ENCODE measurements at places on chromosomes 2 and 18.

GRCh38 chr2:112623913-112624777 is 21.6 kb upstream of the SLC20A1 start:
- DNase-seq = peak; percentile 87

DNA sequence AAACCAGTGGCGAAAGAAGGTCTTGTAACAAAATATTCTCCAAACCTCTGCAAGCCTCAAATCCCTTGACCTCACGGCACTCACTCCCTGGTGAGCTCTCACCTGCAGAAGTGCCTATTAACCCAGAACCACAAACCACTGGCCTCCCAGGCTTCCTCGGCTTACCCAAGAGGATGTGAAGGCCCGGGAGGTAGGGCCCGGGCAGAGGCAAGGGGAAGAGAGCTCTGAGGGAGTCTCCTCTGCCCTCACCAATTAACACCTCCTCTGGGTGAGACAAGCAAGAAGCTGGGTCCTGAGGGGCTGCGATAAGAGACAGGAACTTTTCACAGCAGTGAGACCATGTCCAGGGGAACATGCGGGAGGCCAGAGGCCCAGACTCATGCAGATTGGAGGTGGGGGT is 53.7 kb downstream of the EMX1 start:
- DNase-seq = no peak

DNA sequence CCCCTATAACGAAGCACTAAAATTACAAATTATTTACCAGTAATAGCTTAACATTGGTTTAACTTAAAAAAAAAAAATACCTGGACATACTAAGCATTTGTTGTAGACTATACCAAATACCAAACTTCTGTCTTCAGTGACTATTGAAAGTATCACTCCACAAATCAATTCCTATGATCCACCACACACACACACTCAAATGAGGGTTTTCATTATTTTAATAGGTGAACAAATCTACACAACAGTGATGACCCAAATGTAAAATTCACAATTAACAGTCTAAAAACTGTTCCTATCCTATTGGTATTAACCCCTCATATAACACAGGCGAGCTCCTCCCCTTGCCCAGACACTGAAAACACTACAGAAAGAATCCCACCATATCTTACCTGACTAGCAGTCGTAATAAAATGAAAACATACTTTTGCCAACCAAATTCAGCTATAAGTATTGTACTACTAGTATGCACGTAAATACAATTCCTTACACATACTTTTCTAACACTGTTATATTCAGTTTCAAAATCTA is 2.5 kb downstream of the SP3 start:
- DNase-seq = no peak

- DNase-seq = no peak
These were observed 107.0 kb upstream of the ZC3H15 start for GRCh38 chr2:186379052-186379451.

DNA sequence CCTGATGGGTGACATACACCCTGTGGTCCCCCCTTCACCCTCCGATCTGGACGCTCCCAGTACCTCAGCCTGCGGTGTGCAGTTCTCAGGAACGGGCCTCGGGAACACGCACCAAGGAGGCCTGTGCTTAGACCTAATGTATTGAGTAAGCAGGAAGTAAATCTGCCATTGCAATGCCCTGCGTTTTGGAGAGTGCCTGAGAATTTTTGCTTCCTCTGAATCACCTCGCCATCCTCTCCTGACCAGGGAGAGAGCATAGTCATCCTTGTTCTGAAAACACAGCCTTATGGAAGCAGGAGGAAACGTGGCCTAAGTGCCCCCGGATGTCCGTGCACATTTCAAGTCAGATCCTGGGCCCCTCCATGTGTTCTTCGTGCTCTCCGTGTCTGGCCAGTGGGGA is 272.2 kb downstream of the NDUFA10 start:
- DNase-seq = no peak

GRCh38 chr2:86360776-86361175 is 23.4 kb upstream of the REEP1 start:
- no peak for DNase-seq

DNA sequence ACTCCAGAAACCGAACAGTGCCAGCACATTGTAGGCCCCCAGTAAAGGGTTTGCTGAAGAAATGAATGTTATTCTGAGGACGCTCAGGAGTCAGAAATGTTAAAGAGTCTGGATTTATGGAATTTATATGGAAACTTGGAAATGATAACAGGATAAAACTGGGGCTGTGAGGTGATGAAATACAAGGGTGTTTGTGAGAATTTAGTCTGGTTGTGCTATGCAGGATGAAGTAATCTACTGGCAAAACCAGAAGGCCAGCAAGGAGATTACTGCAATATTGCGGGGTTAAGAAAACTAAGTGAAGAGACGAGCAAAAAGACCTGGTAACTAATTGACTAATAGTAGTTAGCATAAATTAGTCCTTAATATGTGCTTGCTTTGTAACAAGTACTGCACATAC is 467.8 kb downstream of the ZEB2 start:
- no peak for DNase-seq

- DNase-seq = no peak
These were observed 7.6 kb downstream of the PROC start for GRCh38 chr2:127425540-127426490.

DNA sequence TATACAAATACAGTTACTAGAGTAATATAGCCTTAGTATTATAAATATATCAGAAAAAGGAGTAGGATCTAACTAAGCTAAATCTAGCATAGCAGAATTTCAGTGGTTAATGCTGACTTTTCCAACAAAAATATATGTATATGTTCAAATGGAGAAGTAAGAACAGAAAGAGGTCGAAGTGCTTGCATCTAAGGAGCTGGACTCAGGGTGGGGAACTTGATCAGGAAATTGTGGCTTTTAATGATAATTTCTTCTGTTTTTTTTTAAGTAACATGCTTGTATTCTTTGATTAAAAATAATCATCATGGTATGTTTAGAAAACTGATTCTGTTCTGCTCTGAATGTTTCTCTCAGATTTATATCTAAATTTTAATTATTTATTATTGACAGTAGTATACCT is 327.1 kb downstream of the GALNT13 start:
- DNase-seq = no peak

GRCh38 chr2:178800510-178800909 is 6.7 kb downstream of the TTN start:
- no peak for DNase-seq

All from CD4-positive, alpha-beta T cell treated with Interleukin-15 for 4 hours (primary cell).